Upper lobe of left lung (tissue), 6 donors: ENCODE measurements at places on chromosomes 1 and 21.

DNA sequence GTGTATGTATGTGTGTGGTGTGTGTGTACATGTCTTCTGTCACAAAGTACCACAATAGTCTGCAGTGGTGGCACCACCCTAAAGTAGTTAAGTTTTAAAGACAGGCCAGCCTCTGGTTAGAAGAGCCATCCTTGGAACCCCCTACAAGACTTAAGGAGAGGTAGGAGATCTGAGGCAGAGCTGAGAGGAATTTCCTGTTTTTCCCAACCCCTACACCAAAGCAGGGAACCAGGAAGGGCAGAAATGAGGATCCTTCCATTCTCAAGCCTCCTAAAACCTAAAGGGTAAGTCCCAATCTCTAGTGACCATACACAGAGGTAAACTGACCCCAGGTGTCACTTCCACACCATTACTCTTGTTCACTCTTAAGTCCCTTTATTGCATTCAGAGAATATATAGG is 11.1 kb downstream of the PEA15 start:
- no peak overlapping the region for H3K4me3 ChIP-seq
- no peak for DNase-seq
- peaks cover 30% of the 10 kb centered on the region for H3K36me3 ChIP-seq

- H3K27ac ChIP-seq = no peak overlapping the region
- H3K4me3 ChIP-seq = no peak overlapping the region
- H3K4me1 ChIP-seq = no peaks in the 10 kb centered on the region
- H3K27me3 ChIP-seq = no peaks in the 10 kb centered on the region
These were observed 50.7 kb downstream of the SYT2 start for GRCh38 chr1:202659541-202659940.

GRCh38 chr1:89332461-89332860 is 31.4 kb upstream of the GBP6 start:
- no peak for DNase-seq
- no peaks in the 10 kb centered on the region for H3K27me3 ChIP-seq
- no peak overlapping the region for H3K27ac ChIP-seq
- H3K36me3 ChIP-seq = no peaks in the 10 kb centered on the region
- H3K4me1 ChIP-seq = no peaks in the 10 kb centered on the region
- H3K4me3 ChIP-seq = no peak overlapping the region

DNA sequence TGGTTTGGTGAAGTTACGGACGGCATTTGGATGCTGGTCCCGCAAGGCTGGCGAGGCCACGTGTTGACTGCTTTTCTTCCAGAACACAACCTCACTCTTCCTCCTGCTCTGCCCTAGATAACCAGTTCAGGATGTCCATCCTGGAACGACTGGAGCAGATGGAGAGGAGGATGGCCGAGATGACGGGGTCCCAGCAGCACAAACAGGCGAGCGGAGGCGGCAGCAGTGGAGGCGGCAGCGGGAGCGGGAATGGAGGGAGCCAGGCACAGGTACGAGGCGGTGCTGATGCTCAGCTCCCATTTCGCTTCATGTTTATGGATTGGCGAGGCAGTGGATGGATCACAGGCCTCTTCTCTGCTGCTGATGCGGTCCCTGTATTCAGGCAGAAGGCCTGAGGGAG is 38.8 kb upstream of the VAMP3 start:
- peaks cover 20% of the 10 kb centered on the region for H3K36me3 ChIP-seq
- no peaks in the 10 kb centered on the region for H3K27me3 ChIP-seq
- no peaks in the 10 kb centered on the region for H3K4me1 ChIP-seq
- H3K4me3 ChIP-seq = no peak overlapping the region
- no peak for DNase-seq
